ENCODE measurements at places on chromosomes 16 and 17.

GRCh38 chr16:26747760-26748159, 319.0 kb upstream of the C16orf82 start:
- DNase-seq, result no peak

DNA sequence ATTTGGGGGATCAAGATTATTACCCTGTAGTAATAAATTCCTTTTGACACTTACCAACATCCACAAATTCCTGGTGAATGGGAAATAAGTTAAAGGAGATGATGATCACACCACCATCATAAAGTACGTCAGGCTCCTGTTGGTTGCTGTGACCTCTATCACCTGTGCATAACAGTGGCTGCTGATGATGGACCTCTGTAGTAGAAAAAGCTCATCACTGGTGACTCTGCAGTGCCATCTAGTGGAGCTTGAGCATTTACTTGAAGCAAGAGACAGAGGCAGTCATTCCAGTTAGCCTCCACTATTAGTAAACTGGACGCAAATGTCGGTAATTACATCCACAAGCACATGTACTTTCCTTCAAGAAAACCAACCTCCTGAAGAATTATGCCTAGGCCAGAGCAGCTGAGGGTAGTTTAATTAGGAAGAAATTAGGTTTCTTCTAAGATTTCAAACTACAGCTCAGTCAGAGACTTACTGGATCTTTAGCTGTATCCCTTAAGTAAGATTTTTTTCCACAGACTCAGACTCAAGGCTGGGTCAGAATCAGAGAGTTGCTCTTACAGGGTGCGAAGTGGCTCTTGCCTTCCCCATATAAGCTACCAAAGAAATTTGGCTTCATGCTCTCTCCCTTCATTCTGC, 39.3 kb downstream of the CYB561 start:
- DNase-seq, result peak; percentile 79

- DNase-seq, result no peak
Observed at GRCh38 chr17:65529761-65530522, 31.5 kb downstream of the AXIN2 start.

DNA sequence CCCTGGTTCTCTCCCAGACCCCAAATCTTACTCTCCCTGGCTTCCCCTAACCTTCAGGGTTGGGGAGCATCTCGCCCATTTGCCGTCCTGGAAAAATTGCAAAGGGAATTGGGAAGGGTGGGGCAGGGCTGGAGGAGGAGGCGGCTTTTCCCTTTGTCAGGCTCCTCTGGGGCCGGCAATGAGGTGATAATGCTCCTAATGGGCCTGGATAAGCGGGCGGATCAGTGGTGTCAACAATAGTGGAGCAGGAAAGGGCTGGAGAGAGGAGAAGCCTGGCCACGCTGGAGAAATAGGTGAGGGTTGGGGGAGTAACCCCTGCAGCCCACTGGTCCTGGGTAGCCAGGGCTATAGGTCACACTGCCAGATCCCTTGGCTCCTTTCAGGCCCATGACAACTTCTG, 12.3 kb downstream of the SCN4A start:
- DNase-seq, result no peak

GRCh38 chr16:54856871-54857270, 73.8 kb upstream of the IRX5 start:
- DNase-seq, result no peak

DNA sequence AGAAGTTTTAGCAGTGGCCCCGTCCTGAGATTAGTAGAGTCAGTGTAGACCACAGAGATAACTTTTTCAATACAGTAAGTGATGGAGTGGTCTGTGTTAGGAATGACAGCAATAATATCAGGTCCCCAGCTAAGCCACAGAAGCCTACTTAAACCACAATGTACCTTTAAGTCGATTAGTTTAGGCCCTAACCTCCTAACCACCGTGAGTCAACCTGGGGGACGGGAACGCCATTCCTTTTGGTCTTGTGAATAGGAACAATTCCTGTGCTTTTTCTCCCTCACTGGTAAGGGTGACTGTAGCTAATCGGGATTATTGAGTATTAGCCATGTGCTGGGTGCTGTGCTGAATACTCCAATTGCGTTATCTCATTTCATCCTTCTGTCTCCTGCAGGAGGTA, 14.0 kb downstream of the YPEL2 start:
- DNase-seq, result no peak

- peak; percentile 3 for DNase-seq
Observed at GRCh38 chr17:19237389-19238166, 412 bp downstream of the EPN2 start.

DNA sequence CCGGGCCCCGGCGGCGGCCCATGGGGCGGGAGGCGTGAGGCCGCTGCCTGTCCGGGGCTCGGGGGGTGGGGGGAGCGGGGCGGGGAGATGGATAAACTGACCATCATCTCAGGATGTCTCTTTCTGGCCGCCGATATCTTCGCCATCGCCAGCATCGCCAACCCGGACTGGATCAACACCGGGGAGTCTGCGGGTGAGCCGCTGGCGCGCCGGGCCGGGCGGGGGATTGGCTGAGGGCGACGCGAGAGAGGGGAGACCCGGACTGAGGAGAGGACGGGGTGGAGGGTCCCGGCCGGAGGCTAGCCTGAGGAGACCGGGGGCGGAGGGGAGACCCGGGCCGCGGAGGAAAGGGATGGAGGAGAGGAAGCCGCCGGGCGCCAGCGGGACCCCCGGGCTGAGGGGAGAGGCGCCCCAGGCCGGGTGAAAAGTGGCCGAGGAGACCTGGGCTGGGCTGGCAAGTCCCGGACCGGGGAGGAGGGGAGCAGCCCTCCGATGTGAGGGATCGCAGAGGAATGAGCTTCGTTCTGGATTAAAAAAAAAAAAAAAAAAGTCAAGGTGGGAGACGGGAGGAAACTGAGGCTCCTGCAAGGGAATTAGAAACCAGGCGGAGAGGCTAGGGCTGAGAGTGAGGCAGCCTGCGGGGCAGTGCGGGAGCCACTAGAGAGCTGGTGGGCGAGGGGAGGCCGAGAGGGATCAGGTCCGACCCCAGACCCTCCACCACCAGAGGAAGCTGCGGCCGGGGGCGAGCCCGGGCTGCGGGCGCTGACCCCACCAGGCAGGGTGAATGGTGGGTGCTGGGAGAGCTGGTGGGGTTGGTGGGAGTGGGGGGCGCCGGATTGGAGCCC, 526 bp downstream of the MOSMO start:
- no peak for DNase-seq

DNA sequence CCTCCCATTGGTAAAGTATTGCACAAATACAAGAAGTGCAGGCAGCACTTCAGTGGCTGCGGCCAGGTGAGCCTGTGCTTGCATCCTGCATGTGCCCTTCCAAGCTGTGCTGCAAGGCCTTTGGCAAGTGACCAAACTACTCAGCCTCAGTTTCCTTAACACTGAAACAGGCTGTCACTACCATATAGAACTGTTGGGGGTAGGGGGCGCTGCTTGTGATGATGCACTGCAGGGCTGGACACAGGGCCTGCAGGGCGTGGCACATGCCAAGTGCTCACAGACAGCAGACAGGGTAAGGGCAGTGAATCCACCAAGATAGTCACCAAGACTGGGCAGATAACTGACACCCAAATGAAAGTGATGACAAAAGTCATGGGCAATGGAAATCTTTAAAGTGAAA, 65.6 kb upstream of the SREBF1 start:
- DNase-seq, result no peak

DNA sequence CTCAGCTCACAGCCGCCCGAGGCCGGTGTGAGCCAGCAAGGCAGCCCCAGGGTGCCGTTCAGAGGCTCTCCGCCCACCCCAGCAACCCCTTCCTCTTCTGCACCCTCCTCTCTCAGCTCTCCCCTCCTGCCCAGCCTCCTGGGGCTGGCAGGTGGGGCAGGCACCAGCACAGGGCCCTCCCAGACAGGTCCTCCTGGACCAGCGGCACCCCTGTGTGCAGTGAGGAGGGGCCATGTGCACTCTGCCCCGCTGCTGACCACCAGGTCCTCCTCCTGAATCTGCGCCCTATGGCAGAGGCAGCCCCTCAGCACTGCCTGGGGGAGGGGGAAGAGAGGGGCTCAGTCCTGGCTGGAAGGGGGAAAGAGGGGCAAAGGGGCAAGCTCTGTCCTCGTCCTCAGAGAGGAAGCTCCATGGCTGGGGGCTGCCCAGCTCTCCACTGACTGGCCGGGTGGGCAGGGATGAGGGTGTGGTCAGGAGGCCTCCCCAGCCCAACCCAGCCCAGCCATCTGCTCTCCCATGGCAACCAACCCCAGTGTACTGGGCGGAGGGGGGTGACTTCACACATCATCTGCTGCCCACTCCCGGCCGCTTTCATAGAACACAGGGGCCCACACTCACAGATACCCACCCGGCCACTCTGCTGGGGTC, 5.4 kb upstream of the BCAR1 start:
- DNase-seq, result no peak

- DNase-seq, result no peak
Observed at GRCh38 chr16:12315330-12316136, 339.0 kb downstream of the SNX29 start.

DNA sequence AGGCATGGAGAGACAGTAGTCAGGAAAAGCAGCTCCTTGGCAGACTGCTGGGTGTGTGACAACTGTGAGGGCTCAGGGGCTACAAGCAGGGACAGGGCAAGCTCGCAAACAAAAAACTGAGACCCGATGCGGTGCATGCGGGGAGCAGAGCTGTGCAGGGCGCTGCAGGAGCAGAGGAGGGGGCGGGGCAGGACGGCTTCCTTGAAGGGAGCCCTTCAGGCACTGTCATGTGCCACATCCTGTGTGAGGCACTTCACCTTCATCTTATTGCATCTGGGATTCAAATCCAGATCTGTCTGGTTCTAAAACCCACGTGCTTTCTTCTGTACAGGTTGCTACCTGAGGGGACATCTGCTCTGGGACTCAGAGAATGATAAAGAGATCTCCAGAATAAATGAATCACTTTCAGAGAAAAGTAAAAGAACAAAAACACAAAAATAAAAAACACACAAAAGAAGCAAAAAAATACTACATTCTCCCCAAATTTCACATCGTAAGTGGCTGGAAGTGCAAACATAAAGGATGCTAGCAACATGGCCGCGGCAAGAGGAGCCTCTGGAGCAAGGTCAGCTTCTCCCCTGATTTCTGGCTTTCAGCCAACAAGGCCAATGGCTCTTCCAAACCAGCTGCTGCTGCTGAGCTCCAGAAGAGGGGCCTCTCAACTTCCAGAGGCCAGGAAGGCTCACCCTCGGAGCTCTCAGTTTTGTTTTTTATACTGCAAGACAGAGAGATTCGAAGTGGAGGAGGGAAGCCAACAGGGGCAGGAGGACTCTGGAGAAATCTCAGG, 14.2 kb downstream of the LYRM9 start:
- DNase-seq, result peak; percentile 39

DNA sequence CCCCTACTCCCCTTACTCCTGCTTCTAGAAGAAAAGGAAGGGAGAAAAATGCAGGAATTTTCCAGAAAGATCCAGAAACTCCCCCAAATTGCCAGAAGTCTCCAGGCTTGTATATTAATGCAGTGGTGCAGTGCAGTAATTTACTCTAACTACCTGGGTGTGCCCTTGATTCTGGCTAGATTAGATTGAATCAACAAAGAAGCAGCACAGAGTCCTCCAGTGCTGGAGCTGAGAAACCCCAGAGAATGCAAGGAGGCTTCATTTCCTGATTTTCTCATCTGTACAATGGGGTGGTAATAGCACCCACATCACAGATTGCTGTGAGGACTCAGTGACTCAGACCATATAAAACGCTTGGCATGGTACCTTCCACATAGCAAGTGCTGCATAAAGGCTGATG, 247.3 kb upstream of the RPL38 start:
- no peak for DNase-seq

DNA sequence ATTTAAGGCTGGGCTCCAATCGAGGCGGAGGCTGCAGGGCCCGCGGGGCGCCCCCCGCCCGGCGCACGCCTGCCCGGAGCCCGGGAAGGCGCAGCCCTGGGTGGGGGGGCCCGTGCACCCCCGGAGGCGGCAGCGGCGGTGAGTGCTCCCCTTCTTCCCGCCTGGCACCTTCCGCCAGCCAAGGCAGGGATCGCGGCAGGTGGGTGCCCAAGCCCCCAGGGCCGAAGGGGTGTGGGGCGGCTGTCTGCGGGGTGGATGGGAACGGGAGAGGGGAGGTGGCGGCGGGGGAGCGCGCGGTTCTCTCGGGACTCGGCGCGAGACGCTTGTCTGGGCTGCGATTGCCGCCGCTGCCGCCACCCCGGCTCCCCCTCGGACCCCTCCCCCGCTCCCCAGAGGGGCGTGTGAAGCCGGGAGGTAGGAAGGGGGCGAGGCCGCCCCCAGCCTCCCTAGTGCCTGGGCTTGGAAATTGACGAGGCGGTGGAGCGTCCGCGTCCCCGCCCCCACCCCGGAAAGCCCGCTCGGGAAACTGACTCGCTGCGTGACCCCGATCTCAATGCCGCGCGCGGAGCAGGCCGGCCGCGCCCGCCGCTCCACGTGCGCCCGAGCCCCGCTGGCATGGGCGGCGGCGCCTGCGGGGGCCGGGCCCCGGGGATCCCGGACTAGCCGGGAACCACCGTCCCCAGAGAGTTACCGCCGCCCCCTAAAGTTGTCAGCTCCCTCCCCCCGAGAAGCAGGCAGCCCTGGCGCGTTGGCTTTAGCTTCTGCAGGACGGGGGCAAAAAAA, 231.5 kb downstream of the MRTFB start:
- DNase-seq, result no peak

DNA sequence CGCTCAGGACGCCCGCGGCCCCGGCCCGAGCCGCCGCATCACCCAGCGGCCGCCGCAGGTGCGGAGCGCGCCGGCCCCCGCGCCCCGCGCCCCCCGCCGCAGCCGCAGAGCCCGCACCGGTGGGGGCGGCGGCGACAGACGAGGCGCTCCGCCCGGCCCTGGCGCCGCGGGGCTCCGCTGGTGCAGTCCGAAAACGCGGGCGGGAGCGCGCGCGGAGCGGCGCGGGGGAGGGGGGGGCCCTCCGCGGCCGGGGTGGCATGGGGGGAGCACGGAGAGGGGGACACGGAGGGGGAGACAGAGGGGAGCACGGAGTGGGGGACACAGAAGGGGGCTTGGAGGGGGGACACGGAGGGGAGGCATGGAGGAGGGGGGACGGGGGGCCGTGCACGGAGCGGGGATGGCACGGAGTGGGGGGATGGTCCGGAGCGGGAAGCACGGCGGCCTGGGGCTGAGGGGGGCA, at the start of gene AATK:
AATK (minus strand) TSS at position 189 of the 460 bp plus-strand sequence. CDS start 229 bp downstream, outside the sequence.
- DNase-seq, result no peak

Data from activated CD4-positive, alpha-beta T cell treated with anti-CD3 and anti-CD28 coated beads, Interleukin-2, Interleukin-4, amounts not matched to agents 100 ng/mL and 50 ng/mL, durations not matched to agents 16 hours and 8 hours (primary cell).